ENCODE measurements at places on chromosomes 1 and 21.

DNA sequence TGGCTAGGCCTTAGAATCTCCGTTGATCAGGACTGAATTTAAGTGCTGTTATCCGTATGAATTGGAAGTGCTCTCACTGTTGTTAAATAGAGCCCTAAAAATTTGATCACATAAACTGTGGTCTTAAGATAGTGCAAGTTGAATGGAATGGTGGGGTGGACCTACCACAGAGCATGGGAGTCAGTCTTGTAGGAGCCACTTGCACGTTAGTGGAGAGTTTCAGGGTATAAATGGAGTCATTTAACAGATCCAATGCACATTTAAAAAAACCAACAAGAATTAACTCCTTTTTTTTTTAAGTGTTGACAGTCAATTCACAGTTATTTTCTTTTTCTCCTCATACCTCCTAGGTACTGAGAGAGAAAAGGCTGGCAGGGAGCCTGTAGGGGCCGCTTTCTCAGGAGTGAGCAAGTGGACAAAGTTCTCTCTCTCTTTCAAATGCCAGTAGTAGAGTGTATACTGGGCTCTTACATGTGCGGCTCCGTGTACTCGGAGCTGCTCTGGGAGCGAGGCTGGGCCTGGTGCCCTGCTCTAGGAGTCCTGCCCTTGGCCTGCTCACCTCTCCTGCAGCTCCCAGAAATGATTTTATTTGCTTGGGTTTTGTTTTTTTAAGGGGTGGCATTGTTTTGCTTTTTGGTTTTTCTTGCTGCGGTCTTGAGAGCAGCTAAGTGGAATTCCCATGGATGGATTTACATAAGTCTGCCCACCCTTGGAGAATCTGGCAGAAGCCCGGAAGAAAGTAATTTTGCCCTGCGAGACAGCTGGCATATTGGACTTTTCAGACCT lies 91.3 kb downstream of the ATP5PO start:
- no peaks in the 10 kb centered on the region for H3K4me1 ChIP-seq
- H3K27ac ChIP-seq = no peak overlapping the region
- no peak overlapping the region for H3K4me3 ChIP-seq

DNA sequence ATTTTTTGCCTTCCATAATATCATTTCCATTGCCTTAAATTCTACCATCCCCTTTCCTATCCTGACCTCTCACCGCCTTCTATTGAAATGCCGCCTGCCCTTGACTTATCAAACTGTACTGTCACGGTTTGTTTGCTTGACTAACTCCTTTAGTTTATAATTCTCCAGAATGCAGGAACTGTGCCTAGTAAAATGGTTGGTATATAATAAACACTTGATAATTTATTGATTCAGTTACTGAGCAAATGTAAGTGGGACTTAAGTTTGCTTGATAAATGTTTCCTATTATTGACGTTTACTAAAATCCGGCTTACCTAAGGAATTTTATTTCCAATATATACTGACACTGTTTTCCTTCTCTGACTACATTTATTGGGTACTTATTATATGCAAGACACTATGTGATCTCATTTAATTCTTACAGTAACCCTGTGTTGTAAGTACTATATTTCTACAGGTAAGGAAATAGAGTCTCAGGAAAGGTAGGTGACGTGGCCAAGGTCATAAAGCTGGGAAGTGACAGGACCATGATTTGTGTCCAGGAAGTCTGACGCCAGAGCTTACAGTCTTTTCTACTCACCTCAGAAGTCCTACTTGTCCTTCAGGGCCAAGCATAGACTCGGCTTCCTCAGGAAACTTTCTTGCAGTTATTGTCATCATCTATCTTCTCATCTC lies 35.7 kb downstream of the DPT start:
- H3K4me3 ChIP-seq = no peak overlapping the region
- DNase-seq = no peak
- no peaks in the 10 kb centered on the region for H3K36me3 ChIP-seq
- no peaks in the 10 kb centered on the region for H3K4me1 ChIP-seq
- H3K27ac ChIP-seq = no peak overlapping the region

DNA sequence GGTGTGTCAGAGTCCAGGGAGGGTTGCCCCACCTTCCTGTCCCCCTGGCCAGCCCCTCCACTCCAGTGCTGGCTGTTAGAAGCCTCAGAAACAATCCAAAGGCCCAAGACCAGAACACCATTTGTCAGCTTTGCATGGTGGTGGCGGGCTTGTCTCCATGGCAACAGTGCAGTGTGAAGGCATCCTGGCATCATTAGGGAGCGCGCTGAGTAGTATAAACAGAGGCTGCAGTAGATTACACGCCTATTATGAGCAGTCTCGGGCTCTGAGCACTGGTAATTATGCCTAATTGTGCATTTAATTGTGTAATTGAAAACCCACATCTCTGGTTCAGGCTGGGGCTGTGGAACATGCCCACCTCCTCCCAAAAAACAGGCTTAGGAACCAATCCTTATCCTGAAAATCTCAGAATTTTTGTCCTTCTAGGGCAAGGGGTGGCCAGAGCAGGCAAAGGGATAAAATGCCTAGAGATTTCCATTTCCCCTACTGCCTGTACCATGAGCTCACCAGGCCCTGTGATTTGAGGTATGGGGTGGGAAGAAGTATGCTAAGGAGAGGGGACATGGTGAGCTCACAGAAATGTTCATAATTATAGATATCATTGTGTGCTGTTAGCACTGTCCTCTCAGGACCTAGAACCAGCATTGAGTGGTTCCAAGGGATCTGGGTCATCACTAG lies 11.7 kb downstream of the NKAIN1 start:
- H3K36me3 ChIP-seq = no peaks in the 10 kb centered on the region
- no peaks in the 10 kb centered on the region for H3K4me1 ChIP-seq
- peaks cover 2% of the 10 kb centered on the region for H3K27me3 ChIP-seq
- DNase-seq = no peak
- H3K4me3 ChIP-seq = no peak overlapping the region

DNA sequence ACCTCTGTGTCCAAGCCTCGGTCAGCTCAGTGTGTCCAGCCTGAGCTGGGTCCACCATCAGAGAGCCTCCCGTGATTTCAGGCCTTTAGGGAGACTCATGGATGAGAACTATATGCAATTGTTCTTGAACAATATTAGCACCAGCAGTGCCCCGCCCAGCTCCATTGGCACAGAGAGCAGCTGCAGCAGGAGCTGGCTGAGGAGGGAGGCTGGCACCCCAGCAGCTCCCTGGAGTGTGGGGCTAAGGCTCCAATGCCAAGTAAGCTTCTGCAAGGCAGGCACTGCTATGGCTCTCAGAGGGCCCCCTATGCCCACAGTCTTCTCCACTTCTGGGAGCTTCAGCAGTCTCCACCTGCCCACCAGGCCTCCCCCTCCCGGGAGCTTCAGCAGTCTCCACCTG lies 593.3 kb downstream of the MATN1 start:
- H3K4me3 ChIP-seq = no peak overlapping the region
- no peak overlapping the region for H3K27ac ChIP-seq
- no peaks in the 10 kb centered on the region for H3K4me1 ChIP-seq

GRCh38 chr1:110243574-110243973 lies 33.5 kb downstream of the KCNC4 start:
- no peak overlapping the region for H3K4me3 ChIP-seq
- DNase-seq = no peak
- no peak overlapping the region for H3K27ac ChIP-seq
- peaks cover 22% of the 10 kb centered on the region for H3K4me1 ChIP-seq
- H3K36me3 ChIP-seq = no peaks in the 10 kb centered on the region

DNA sequence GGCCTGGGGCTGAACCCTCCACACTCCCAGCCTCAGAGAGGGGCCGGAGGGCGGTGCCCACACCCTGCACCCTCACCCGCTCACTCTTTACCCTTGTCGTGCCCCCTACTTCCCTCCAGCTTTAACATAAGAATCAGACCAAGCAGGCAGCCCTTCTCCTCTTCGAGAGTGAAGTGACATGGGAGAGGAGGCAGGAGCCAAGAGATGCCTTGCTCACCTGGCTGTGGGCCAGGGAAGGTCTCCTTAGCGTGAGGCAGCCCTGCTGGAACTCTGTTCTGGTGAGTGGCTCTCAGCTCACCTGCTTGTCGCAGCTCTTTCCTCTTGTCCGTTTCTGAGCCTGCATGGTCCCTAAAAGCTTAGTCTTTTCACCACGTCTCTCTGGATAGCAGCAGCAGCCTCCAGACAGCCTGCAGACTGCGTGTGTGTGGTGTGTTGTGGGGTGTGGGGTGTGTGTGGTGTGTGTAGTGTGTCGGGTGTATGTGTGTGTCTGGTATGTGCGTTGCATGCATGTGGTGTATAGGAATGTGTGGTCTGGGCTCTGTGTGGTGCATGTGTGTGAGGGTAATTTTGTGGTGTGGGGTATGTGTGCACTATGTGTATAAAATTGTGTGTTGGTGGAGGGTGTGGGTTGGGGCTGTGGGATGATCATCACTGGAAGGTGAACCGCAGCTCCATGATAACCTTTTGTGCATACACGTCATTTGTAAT lies 86.7 kb downstream of the CCDC185 start:
- H3K27me3 ChIP-seq = peaks cover 5% of the 10 kb centered on the region
- H3K4me3 ChIP-seq = no peak overlapping the region
- no peak for DNase-seq
- no peak overlapping the region for H3K27ac ChIP-seq
- H3K4me1 ChIP-seq = peaks cover 6% of the 10 kb centered on the region
- H3K36me3 ChIP-seq = no peaks in the 10 kb centered on the region

DNA sequence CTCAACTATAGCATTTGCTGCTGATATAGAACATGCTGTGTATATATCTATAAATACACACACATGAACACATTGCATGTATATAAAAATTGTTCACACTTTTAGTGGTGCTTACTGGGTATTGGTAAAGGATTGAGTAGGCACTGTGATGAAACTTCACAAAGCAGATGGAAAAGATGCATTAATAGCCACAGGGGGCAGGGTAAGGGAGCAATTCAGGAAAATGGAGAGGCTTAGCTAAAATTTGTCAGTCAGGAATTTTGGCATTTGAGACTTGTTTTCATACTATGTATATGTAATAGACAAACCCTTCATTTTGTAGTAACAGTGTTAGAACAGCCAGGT lies 633 bp upstream of the PPFIA4 start:
- H3K27me3 ChIP-seq = no peaks in the 10 kb centered on the region
- peaks cover 25% of the 10 kb centered on the region for H3K4me1 ChIP-seq

DNA sequence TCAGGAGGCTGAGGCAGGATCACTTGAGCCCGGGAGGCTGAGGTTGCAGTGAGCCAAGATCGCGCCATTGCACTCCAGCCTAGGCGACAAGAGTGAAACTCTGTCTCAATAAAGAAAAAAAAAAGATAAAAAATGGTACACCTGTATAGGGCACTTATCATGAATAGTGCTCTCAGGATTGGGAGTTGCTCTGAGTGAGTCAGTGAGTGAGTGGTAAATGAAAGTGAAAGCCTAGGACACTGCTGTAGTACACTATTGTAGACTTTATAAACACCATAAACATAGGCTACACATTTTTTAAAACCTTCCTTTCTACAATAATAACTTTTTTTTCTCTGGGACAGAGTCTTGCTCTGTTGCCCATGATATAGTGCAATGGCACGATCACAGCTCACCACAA lies 16.8 kb downstream of the PHTF1 start:
- peaks cover 15% of the 10 kb centered on the region for H3K36me3 ChIP-seq
- H3K27me3 ChIP-seq = no peaks in the 10 kb centered on the region
- no peak for DNase-seq
- peak overlapping the region; percentile 14 for H3K27ac ChIP-seq
- H3K4me3 ChIP-seq = peak overlapping the region; percentile 16

DNA sequence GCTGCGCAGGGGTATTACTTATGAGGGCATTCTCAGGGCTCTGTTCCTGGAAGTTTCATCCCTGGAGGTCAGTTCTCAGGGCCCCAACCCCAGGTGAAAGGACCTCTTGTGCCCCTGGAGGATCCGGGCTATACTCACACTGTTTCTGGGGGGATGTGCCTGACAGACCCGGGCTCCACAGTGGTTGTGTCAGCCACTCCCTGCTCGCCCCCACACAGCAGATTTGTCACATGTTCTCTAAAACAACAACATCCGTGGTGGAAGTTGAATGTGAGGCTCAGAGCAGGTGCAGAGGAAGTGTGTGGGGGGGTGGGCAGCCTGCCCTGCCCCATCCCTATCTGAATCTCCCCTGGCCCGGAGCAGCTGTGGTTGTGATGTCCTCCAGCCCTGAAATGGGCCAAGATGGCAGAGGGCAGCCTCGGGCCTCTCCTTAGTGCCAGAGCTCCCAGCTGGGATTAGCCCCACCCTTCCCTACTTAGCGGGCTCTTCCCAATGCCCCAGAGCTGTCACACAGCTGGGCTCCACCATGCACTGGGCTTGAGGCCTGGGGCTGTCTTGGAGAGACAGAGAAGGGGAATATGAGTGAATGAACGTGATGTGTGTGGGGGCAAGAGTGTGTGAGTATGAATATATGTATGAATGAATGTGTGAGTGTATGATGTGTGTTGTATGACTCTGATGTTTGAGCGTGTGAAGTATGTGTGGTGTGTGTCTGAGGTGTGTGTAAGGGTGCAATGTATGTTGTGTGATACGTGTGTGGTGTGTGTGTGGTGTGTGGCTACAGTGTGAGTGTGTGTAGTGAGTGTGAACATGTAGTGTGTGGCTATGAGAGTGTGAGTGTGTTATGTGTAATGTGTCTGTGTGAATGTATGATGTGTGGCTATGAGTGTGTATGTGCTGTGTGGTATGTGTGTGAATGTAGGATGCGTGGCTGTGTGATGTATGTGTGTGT lies 1.5 kb upstream of the FCMR start:
- H3K27me3 ChIP-seq = no peaks in the 10 kb centered on the region
- peaks cover 8% of the 10 kb centered on the region for H3K4me1 ChIP-seq
- H3K27ac ChIP-seq = no peak overlapping the region
- DNase-seq = peak; percentile 59
- no peak overlapping the region for H3K4me3 ChIP-seq
- H3K36me3 ChIP-seq = peaks cover 11% of the 10 kb centered on the region

GRCh38 chr1:171805395-171806115 lies 24.1 kb downstream of the METTL13 start:
- no peaks in the 10 kb centered on the region for H3K27me3 ChIP-seq
- no peak overlapping the region for H3K27ac ChIP-seq
- no peak overlapping the region for H3K4me3 ChIP-seq
- DNase-seq = no peak
- no peaks in the 10 kb centered on the region for H3K36me3 ChIP-seq

GRCh38 chr1:198462365-198463019 lies 78.0 kb downstream of the ATP6V1G3 start:
- H3K27ac ChIP-seq = no peak overlapping the region
- DNase-seq = no peak
- no peaks in the 10 kb centered on the region for H3K36me3 ChIP-seq
- no peak overlapping the region for H3K4me3 ChIP-seq
- peaks cover 13% of the 10 kb centered on the region for H3K4me1 ChIP-seq
- H3K27me3 ChIP-seq = no peaks in the 10 kb centered on the region

- no peak for DNase-seq
- no peaks in the 10 kb centered on the region for H3K27me3 ChIP-seq
- no peaks in the 10 kb centered on the region for H3K4me1 ChIP-seq
- no peaks in the 10 kb centered on the region for H3K36me3 ChIP-seq
- H3K4me3 ChIP-seq = no peak overlapping the region
Measured at GRCh38 chr1:119544165-119544762, 37.3 kb downstream of the HSD3B1 start.
